Foreskin keratinocyte (primary cell): ENCODE measurements at places on chromosomes 7 and 10.

GRCh38 chr7:26639111-26639510, 225.3 kb downstream of the SKAP2 start:
- no peak for DNase-seq

- no peak for DNase-seq
These were observed 288.2 kb upstream of the SEMA3D start for GRCh38 chr7:85475071-85475470.

DNA sequence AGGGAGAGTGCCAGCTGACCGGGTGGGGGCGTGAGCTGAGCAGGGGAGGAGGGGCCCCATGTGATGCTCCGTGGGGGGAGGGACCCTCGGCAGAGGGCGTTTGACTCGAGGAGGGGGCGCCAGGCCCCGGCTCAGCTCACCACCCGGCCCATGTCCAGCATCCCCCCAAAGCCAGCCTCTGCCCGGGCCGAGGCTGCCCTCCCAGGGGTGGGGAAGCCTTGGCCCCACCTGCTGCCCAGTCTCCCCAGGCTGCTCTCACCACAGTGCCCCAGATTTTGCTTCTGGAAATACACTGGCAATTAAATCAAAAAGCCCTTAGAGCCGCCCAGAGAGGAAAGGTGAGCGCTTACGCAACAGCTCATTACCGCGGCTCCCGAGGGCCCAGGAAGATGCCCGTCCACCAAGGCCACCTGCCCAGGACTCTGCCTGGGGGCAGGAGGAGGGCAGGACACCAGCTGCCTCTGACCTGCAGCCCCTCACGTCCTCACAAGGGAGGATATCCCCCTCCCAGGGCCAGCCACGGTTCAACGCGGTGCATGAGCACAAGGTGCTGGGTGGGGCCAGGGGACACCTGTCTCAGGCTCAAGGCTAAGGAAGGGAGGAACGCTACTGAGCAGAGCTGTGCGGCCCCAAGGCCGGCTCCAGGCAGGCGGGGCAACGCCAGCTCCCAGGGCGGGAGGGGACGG, 70.0 kb upstream of the INPP5A start:
- no peak for DNase-seq

- no peak for DNase-seq
These were observed 36.3 kb downstream of the SCART1 start for GRCh38 chr10:133489816-133490588.

GRCh38 chr10:10039595-10039994, 978.1 kb upstream of the CELF2 start:
- DNase-seq = no peak

DNA sequence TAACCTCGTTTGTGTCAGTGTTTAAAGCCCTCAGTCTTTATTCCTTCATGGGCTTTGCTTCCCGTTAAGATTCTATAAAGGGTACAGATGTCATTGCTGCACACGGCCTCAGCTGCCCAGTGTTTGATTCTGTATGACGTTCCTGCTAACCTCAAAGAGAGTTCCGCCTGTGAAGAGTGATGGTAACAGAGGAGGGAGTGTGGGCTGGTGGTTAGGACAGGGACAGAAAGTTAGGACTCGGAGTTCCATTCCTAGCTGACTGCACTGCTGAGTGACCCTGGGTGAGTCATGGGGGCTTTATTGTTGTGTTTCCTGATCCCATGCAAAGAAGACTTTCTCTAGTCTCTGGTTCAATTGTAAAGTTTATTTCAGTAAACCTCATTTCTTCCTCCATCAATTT, 227.1 kb downstream of the DYNC1I1 start:
- no peak for DNase-seq

DNA sequence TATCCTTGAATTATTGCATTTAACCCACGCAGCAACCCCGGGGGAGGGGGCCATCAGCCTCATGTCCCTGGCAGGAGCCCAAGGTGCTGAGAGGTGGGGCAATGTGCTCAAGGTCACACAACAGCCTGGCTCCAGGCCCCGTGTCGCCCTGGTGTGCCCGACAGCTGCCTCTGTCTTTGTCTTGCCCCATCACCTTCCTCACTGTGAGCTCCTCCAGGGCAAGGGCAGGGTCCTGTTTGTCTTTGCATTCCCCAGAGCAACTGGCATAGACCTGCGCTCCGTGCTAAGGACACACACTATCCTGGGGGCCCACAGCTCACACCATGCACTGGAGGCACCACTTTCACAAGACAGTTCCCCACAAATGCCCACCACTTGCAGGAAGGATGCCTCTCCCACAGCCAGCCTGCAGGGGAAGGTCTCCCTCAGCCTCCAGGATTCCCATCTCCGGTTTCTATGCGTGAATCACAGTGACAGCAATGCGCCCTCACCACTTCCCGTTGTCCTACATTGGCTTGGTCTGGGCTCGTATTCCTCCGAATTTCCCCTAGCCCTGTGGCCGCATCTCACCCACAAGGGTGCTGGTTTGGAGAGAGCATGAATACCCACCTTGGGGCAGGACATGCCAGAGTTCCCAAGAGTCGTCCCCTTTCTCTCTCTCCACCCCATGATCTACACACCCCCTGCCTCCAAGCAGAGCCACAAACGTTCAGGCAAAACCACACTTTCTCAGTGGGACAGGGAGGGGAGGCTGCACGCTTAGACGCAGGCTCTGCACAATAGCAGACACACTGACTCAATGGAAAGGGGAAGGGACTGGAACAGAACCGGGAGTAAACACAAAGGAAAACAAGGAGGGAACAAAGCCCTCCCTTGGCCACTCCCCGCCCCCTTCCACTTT, 10.3 kb downstream of the ITPRIP start:
- peak; percentile 78 for DNase-seq

- no peak for DNase-seq
These were observed 16.1 kb downstream of the PRKAG2 start for GRCh38 chr7:151860771-151861170.

DNA sequence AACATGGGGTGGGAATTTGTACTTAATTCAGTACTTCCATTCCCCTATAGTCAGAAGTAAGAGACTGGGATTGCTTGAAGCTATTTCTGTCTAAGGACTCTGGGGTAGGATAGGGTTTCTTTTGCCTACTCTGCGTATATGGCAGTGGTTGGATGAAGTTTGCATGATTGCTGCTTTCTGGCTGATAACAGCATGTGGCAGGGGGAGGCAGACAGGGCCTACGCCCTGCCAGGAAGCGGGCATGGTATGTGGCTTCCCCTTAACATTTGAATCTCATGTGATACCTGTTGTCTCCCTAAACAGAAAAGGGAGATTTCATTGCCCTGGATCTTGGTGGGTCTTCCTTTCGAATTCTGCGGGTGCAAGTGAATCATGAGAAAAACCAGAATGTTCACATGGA, 57.1 kb downstream of the TACR2 start:
- no peak for DNase-seq

DNA sequence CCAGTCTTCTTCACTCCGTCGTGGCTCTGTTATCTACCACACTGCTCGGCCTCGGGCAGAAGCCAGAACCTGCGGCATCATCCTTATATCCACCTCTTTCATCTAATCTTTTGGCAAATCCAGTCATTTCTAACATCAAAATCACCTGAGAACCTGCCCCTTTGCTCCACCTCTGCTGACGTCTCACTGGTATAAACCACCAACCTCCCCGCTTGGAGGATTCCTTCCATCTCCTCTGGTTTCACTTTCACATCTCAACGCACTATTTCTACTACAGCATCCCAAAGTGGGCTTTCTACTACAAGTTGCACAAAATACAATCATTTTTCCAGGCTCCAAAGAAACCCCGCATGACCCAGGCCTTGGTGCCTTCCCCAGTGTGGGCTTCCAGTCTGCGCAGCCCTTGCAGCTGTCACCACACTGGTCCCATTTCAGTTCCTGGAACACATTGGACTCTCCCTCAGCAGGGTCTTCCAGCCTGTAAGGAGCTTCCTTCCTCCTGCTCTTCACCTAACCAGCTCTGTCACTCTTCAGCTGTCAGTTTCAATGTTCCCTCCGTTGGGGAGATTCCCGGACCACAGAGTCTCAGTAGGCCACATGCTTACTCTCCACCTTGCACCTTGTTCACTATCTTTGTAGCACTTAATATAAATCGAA, 85.0 kb downstream of the PRKCQ start:
- DNase-seq = no peak

GRCh38 chr10:86798611-86799010, 42.2 kb downstream of the BMPR1A start:
- DNase-seq = no peak

DNA sequence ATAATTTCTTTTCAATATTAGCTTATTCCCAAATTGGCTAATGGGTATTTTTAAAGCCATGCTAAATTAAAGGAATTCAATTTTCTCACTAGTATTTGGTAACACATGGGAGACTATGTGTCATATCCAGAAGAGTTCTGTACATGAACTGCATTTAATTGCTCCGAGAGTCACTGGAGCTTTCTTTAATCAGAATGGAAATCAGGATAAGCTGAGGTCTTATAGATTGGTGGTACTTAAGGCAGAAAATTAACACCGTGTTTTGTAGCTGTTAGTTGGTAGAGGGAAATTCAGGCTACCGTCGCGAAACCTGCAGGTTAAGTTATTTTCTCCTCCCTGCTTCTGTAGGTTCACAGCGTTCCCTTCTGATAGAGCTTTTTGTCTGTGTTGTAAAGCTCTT, at the start of gene WEE2:
Gene WEE2 (plus strand): TSS at position 3 of the 400 bp plus-strand sequence. CDS start 406 bp downstream, outside the sequence.
- DNase-seq = no peak

- no peak for DNase-seq
These were observed 665.2 kb downstream of the INHBA start for GRCh38 chr7:41037691-41038090.

- DNase-seq = no peak
These were observed 71.3 kb downstream of the MTPN start for GRCh38 chr7:135905858-135906257.

DNA sequence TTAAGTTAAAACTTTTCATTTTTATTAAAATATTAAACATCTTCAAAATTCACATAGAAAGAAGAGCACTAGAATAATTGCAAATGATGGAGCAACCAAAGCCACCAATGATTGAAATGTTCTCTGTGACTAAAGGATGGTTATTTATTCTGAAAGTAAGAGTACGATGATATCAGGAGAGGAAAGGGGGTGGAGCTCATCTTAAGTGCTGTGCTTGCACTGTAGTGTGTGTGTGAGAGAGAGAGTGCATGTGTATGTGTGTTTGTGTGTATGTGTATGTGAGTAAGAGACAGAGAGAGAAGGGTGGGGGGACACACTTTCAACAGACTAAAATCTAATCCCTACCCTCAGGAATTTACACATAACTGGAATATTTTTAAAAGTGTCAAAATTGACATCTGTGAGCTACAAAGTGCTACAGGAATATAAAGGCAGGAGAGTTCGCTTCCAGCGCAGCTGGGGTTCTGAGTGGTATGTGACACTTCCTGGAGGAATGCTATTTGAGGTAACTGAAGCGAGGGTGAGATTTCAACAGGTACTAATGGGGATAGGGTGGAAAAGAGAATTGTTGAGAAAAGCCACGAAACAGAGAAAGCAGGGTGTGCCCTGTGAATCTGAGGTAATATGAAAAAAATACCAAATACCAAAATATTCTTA, 57.2 kb upstream of the SMNDC1 start:
- no peak for DNase-seq

GRCh38 chr7:24729365-24730017, 27.8 kb downstream of the GSDME start:
- DNase-seq = no peak

DNA sequence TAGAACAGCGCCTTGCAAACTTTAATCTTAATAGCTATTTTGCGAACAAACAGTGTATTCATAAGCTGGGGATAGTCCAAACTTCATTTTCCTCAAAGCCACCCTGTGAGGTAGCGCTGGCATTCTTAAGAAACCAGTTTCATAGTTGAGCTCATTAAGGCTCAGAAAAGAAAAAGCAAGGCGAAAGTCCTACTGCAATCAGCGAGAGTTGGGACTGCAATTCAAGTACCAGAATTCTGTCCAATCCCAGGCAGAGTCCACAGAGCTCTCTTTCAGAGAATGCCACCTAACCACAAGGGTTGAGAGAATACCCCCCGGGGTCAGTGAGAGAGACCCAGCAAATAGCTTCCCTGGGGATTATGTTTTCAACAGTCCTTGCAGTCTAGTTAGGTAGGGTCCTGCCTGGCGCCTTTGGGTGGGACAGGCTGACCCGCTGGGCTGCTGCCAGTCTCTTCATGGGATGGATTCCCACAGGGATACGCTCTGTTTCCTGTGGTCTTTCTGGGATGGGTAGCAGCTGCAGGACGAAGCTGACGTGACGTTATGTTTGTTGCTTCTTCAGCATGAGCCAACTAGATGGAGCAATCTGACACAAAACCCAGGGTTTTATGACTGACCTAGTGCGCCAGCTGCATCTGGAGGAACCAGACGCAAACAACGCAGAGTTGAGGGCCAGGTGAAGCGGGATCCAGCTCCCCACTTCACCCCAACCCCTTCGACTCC, 16.0 kb downstream of the BMPER start:
- DNase-seq = no peak

- no peak for DNase-seq
These were observed 706.8 kb upstream of the POT1 start for GRCh38 chr7:125636320-125636962.

- peak; percentile 80 for DNase-seq
These were observed 39.9 kb upstream of the WNT16 start for GRCh38 chr7:121288894-121289293.

- DNase-seq = peak; percentile 23
These were observed at the start of gene TSPAN33 for GRCh38 chr7:129144095-129144833. Gene TSPAN33 (plus strand): TSS chr7:129144707. CDS start chr7:129144981, 274 bp downstream.

DNA sequence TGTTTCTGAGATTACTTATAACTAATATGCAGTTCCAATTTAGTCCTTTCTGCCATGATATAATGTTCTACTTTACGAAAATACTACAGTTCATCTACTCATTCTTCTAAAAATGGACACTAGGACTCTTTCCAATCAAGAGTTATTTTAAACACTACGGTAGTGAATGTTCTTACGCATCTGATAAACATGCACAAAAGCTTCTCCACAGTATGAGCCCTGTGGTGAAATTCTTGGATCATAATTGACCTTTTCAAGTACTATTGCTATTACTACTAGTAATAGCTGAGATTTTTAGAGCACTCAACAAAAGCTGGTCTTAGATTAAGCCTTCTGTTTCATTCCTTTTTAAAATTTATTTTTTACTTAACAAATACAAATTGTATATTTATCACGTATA, 106.4 kb downstream of the CH25H start:
- DNase-seq = no peak
